ENCODE measurements at places on chromosomes 13 and 19.

DNA sequence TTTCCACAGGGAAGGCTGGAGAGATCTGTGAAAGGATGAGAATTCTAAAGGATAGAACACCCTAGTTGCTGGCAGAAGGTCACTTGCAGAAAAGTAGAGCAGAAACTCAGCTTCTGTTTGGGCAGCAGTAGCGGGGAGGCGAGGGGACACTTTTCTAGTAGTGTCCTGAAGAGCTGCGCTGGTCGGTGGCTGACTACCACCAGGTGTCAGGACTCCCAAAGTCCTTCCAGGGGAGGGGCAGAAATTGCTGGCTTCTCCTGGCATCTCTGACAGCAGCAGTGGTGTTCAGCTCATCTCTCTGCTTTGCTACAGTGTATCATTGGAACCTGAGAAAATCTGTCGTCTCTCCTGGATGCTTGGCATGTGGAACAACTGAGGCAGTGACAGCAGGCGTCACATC lies 120.9 kb downstream of the ZDHHC20 start:
- DNase-seq: no peak

DNA sequence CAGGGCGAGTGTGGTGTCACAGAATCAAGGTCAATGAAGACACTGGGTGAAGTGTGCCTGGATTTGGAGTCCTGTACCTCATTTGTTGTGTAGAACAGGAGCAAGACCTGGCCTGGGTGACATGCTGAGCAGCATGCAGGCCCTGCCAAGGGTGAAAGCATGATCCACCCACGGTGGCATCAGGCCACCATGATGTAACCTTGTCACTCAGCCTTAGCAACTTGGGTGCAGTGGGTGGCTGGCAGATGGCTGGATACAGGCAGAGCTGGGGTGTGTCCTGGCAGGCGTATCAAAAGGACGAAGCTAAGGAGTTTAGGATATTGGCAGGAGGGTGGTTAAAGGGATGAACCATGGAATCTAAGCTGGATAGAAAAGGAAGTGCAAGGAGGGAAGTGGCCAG lies 10.3 kb downstream of the THSD1 start:
- DNase-seq: no peak

DNA sequence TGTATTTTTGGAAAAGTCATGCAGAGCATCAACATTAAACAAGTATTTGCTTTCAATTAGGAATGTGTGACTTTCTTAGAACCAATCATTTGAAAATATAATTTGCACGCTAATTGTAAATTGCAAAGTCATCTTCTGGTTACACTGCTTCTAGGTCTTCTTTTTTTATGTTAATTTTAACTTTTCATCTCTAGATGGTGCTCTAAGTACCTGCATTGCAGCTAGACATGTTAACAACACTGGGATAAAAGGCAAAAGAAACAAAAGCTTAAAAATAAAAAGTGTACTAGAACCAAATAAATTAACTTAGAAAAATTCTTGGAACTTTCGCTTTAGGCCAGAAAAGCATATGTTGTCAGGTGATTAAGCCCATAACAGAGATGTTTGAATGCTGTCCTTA lies 2758.2 kb downstream of the PCDH9 start:
- peak; percentile 7 for DNase-seq

DNA sequence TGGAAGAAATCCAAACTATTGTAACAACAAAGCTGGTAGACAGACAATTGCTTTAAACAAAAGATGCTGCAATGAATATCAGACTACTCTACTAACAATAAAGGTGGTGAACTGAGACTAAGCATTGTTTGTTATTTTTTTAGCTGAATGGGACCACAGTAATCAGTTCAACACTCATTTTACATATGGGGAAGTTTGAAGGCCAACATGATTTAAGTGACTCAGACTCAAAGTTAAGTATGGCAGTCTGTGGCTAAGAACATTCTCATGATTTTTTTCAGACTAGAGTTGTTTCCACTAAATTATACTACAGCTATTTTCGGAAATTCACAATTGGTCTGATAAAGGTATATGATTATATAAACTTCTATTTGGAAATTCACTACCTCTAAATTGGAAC lies 10.4 kb downstream of the EXOSC8 start:
- DNase-seq: no peak

DNA sequence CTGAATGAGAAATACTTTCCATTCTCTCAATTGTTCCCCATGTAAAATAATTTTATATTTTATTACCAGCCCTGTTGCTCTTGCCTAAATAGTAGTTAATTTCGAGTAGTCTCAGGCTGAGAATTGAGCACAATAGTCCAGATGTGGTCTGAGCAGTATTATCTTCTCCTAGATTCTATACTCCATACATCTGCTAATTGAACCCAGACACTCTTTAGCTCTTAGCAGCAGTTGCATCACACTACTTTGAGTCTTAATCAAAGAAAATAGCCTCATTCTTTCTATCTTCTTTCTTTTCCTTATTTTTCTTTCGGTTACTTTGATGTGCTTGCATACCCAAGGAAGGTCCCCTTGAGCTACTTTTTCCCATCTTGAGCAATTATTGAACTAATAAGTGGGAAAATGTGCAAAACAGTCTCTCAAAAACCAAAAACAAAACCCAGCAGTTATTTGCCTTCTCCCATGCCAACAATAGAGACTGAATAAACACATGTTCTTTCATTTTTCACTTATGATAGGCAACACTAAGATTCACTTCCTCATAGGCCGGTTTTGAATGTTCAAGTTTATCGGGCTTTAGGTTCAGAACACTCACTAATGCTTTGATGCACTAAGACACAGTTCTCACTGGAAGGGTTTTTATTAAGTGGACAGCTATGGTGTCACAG lies 204.5 kb downstream of the POU4F1 start:
- DNase-seq: no peak

- peak; percentile 39 for DNase-seq
Observed at GRCh38 chr13:114281351-114282040, at the start of gene UPF3A. Gene UPF3A (plus strand): TSS chr13:114281601. CDS start chr13:114281640, 39 bp downstream.

DNA sequence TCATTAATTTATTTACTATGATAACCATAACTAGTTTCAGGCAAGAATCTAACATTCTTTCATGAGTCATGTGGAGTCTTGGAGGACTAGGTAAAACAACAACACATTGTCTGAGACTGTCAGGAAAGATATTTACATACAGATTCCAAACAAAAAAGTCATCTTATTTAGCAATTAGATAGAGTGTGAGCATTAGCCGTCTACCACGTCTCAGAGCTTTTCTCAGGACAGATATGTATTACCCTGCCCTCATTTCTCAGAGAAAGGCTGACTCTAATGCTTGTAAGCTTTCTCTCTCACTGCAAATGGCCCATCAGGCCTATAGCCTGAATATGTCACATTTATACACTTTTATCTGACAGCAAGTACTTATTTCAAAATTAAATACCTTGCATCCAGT lies 312.1 kb upstream of the PCDH20 start:
- no peak for DNase-seq

GRCh38 chr19:12364391-12365235 lies 870 bp downstream of the ZNF442 start:
- DNase-seq: no peak

- DNase-seq: no peak
Observed at GRCh38 chr13:46844431-46844830, 47.5 kb upstream of the ESD start.

DNA sequence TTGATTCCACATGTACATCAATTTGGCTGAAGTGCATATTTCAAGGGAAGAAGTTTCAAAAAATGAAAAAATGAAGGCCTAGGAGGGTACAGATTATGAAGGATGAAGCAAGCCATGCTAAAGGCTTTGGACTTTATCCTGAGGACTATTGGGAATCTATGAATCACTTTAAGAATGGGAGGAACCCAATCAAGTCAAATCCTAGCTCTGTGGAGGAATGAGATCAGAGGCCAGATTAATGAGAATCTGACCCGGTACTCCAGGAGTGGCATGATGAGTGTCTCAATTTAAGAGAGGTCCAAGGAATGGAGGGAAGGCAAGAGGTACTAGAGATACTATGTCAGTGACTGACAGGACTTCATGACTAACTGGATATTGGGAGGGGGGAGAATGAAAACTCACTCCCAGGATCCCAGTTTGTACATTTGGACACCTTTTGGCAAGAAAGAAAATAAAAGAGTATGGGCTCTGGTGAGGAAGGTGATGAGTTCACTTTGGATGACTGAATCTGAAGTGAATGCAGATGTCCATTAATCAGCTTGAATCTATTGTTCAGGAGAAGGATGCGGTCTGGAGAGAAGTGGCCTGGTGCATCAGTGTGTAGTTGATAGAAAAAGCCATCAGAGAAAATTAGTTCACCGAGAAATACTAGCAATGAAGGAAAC lies 349.0 kb downstream of the EFNB2 start:
- DNase-seq: no peak

- DNase-seq: no peak
Observed at GRCh38 chr13:24194447-24194846, 33.9 kb downstream of the SPATA13 start.

- DNase-seq: no peak
Observed at GRCh38 chr13:91078093-91078679, 269.3 kb upstream of the MIR17HG start.

Data from GM04503 (cell line).